ENCODE measurements at places on chromosomes 2 and 18.

DNA sequence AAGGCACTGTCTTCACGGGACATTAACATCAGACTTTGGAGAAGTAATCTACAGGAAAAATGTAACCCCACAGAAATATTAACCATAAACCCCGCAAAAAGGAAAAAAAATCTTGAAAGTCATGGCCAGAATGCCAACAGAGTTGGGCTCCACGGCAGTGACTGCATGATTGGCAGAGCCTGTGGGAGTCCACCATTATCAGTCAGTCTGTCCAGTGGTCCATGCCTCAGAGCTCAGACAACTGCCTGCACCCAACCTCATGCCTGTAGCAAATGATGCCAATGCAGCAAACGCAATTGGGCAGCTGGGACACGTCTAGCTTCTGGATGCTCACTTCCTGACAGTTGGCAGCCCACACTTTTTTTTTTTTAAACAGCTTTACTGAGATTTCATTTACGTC lies 5.1 kb upstream of the PPIG start:
- DNase-seq, result no peak

GRCh38 chr18:23458830-23459529 lies 5.9 kb downstream of the RIOK3 start:
- DNase-seq, result no peak

- no peak for DNase-seq
These were observed 36.7 kb downstream of the EPAS1 start for GRCh38 chr2:46333912-46334311.

DNA sequence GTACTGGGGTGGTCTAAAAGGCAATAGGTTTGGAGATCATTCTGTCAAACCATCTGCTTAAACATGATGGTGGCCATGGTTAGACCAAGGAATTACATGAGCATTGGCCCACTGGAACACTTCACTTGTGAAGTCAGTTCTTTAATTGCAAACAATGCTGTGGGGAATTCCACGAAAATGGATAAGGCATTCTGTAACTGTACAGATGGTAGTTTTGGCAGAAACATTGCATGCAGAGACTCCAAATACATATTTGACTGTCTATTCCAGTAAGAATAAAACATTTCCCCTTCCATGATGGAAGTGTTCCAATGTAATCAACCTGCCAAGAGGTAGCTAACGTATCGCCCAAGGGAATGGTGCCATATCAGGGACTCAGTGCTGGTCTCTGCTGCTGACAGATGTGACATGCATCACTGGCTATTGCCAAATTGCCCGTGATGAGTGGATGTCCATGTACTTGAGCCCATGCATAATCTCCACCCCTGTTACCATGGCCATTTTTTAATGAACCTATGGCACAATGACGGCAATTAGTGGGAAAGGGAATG lies 417.9 kb downstream of the CDH7 start:
- no peak for DNase-seq

DNA sequence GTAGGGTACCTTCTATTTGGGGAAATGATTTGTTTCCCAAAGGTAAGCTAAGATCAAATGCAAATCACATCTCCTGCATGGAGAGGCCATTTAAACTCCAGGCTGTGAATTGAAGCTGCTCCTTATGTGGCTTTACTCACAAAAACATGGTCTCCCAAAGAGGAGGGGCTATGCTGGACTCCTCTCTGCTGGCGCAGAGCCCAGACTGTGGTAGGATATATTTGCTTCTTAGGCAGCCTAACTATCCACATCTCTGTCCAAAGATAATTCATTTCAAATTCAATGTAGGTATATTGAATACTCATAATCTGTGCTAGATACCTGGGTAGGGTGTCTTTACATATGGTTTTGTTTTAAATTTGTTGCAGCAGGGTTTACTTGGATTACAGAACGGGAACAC lies 358.5 kb downstream of the ALK start:
- DNase-seq, result peak; percentile 71

GRCh38 chr2:128373451-128374000 lies 54.9 kb upstream of the HS6ST1 start:
- no peak for DNase-seq

- DNase-seq, result no peak
These were observed 738.9 kb upstream of the SALL3 start for GRCh38 chr18:78240627-78241252.

GRCh38 chr18:48942086-48942485 lies 8.7 kb downstream of the SMAD7 start:
- no peak for DNase-seq

DNA sequence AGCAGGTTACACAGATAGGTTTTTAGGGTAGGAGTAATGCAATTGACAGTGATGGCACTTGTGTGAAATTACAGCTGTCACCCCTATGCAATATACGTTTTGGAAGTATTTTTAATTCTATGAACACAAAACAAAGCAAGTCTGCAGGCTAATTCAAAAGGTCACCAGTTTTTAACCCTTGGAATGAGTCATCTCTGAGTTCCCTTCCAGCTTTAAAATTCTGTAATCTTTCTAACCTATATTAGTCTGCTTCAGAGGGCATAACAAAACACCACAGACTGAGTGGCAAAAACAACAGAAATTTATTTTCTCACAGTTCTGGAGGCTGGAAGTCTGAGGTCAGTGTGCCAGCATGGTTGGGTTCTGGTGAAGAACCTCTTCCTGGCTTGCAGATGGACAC lies 596.9 kb upstream of the HNMT start:
- no peak for DNase-seq

- DNase-seq, result no peak
These were observed 51.0 kb upstream of the ZNF532 start for GRCh38 chr18:58813561-58814225.

DNA sequence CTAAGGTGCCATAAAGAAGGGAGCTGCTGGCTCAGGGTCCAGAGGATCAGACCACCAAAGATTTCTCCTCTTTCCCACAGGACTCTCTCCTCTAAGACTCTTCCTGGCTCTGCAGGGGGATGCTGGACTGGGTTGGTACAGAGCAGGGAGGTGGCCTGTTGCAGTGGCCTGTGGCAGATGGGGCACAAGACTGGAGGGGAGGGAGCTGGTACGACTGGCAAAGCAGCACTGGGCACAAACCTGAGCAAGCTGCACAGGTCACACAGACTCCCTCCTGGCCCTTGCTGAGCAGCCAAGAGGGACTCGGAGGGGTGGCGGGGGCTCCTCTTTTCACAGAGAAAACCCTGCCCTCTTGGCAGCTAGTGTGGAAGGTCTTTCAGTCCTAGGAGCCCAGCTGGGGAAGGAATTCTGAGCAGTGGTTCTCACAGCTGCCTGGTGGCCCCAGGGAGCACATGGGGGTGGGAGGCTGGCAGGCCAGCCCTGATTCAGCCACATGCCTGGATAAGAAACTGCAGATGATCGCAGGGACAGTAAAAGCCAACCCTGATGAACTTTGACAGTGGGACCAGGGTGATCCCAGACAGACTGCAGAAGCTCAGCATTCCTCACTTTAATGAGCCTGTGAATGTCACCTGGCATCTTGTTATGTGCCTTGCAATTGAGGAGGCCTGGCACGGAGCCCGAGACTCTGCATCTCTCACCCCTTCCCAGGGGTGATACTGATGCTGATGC lies 32.5 kb upstream of the ACAA2 start:
- DNase-seq, result no peak

- DNase-seq, result peak; percentile 12
These were observed 1.4 kb downstream of the PSD4 start for GRCh38 chr2:113175042-113175628.

- peak; percentile 48 for DNase-seq
These were observed 21.1 kb upstream of the RALBP1 start for GRCh38 chr18:9454061-9454703.

DNA sequence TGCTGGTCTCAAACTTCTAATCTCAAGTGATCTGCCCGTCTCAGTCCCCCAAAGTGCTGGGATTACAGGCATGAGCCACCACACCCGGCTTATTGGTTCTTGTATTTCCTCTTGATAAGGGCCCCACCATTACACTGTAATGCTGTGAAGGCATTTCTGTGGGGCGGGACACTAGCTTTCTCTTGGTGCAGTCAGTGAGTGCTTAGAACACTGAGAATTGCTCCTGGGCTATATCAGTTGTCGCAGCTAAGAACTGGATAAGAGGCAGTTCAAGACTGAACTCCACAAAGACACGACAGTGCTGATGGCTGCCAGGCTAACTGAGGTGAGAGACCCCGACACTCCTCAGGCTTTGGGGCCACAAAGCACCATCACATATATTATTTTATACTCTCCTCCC lies 2.1 kb downstream of the KHK start:
- DNase-seq, result no peak

- no peak for DNase-seq
These were observed 17.9 kb downstream of the MOGAT1 start for GRCh38 chr2:222689322-222689721.

DNA sequence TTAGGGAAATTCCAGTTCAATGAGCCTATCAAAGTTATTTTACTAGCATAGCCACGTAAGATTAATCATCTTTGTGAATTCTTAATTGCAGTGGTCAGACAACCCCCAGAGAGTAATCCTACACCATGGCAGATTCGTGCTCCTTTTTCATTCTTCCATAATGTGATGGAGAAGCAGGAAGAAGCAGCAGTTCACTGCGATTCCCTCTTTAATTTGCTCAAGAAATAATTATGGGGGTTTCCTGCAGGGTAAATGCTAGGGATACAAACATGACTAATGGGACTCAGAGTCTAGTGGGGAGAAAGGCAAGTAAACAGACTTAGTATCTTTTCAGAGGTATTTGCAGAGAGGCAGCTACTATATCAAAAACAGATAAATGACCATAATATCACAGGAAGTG lies 175.8 kb upstream of the HNRNPA3 start:
- DNase-seq, result peak; percentile 23

DNA sequence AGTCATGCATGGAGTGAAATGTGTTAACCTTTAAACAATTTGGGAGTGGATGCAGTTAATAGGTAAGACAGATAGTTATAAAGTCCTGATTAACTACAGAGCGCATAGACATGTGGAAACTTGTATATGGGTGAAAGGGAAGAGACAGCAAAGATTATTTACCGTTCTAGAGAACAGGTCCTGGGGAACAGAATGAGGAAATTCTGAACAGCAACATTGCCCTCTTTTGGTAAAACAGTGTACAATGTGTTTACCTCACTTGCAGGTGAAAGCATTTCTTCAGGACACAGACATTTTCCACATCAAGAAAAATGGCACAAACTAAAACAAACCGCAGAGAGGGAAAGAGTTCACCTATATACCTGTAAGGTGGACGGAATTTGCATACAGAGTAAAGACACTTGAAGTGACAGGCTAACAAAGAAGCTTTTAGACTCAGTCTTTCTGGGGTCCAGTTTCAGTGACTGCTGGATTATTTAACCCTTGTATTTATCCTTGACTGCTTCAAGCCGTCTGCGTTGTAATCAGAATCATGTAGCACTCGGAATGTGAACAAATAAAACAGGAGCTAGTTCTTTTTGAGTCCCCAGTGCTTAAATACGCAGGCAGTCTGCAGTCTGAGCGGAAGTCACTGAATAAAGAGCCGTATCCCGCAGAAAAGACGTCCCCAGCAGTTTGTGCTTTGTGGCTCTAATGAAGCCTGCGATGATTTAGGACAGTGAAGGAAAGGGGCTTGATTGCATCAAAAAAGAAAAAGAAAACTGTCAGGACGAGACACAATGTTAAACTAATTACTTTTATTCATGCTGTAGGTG lies 364.8 kb upstream of the GALNT5 start:
- peak; percentile 42 for DNase-seq

- peak; percentile 72 for DNase-seq
These were observed 344.0 kb downstream of the ARHGAP15 start for GRCh38 chr2:143473216-143473615.

DNA sequence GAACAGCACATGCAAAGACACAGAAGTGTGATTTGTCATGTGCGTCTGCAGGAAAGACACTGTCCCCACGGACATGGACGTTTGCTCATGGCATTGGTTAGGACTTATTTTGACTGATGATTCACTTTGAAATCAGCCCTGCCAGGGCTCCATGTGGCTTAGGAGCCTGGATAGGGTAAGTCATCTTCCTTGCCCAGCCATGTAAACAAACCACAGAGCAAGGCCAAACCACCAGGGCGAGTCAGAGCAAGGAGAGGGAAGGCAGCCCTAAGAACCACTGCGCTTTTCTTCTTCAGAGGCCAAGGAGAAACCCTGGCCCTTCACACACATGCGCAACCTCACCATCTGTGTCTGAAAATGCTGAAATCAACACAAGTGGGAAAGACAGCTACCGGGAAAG lies 88.8 kb downstream of the GFPT1 start:
- DNase-seq, result peak; percentile 89

- peak; percentile 19 for DNase-seq
These were observed 4.1 kb downstream of the RAPGEF4 start for GRCh38 chr2:172739661-172740266.

DNA sequence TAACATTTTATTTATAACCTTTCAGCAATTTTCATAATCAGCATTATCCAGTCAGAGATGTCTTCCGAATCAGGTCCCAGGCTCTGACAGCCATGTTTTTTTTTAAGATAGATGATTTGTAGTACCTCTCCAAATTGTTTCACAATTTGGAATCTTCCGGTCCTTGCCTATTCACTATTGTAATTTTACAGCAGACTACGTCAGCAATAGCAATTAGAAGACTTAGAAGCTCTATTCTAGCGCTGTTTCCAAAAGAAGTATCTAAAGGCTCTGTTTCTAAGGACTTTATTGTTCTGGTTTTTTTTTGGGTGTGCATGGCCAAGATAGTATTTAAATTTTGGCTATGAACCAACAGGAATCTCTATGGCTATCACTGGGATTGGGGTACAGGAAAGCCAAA lies 94.6 kb upstream of the PELI1 start:
- no peak for DNase-seq

DNA sequence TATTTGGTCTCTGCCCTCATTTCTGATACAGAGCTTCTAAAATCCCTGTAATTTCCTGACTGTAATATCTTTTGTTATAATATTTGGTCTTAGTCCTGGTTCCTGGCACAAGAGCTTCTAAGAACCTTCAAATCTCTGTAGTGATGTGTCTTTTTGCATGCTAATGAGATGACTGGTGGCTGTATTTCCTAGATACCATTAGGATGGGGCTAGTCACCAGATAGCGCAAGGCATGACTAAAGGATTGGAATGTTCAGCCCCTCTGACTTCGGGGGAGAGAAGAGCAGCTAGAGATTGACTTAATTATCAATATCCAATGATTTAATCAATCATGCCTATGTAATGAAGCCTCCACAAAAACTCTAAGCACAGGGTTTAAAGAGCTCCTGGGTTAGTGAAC lies 620.8 kb upstream of the ACVR2A start:
- peak; percentile 9 for DNase-seq

Measured in fibroblast of skin of abdomen (primary cell).